ENCODE measurements at places on chromosomes 12 and 14. TPM values are rescaled to one million over a fixed set of nuclear protein-coding genes. Genes with fewer than 3 reads are reported as not detected.

The PMEL gene
- total RNA-seq = 3.4 TPM

DNA sequence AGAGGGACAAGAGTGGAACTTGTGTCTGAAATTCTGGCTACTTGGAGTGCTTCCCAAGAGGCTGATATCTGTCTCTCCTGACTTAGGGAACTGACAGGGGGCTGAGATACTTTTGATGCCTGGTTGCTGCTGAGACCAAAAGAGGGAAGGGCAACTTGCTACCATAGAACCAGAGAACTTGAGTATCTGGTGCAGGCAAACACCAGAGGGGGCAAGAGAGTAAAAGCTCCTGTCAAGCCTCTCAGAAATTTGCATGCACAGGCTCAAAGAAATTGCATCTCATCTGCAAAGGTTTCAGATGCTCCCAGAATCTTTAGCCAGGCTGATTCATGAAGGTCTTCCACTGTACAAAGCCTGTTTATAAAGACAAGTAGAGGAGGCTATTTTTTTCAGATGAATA is 391.3 kb upstream of the FOXG1 start:
- no peak for DNase-seq
- H3K27me3 ChIP-seq = no peaks in the 10 kb centered on the region
- H3K4me3 ChIP-seq = no peak overlapping the region
- no peaks in the 10 kb centered on the region for H3K4me1 ChIP-seq
- H3K36me3 ChIP-seq = no peaks in the 10 kb centered on the region

GRCh38 chr14:104135121-104135903 is 3.1 kb upstream of the KIF26A start:
- no peak overlapping the region for H3K4me3 ChIP-seq
- no peak for DNase-seq
- H3K27ac ChIP-seq = no peak overlapping the region
- H3K27me3 ChIP-seq = peaks cover 100% of the 10 kb centered on the region

GRCh38 chr12:19277711-19278110 is 148.2 kb downstream of the PLEKHA5 start:
- no peak overlapping the region for H3K4me3 ChIP-seq
- no peak for DNase-seq

DNA sequence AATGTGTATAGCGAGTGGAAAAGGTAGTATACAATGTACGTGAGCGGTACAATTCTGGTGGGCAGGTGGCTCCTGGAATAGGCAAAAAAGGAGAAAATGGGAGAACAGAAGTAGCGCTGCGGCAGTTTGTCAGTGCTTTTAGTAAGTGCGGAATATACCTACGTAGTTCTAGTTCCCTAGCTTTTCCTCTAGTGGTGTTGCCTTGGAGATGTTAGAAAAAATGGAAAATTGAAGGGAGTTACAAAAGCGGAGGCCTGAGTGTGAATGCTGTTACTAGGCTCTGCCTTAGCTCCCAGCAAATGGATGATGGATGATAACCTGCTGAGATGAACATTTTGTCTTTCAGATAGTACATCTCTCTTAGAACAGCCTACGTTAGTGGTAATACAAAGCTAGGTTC is 1.1 kb downstream of the TTC8 start:
- H3K4me1 ChIP-seq = peaks cover 7% of the 10 kb centered on the region
- no peaks in the 10 kb centered on the region for H3K36me3 ChIP-seq
- H3K27ac ChIP-seq = no peak overlapping the region
- H3K27me3 ChIP-seq = no peaks in the 10 kb centered on the region
- DNase-seq = no peak

DNA sequence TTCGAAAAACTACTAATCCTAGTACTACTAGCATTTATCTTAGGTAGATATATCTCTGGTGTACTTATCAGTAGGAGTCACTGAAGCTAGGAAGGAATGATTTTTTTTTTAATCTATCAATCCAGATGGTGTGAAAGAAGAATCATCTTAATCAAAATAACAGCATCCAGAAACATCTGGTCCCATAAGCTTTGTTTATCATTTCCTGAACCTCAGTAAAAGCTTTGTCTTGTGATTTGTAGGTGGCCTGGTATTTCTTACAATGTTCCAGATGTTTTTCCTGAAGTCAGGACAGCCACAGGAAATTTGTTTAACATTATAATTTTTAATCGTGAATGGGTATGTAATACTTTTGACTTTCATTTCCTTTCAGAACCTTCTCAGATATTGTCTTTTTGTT is 28.0 kb upstream of the LUM start:
- no peaks in the 10 kb centered on the region for H3K27me3 ChIP-seq
- peaks cover 39% of the 10 kb centered on the region for H3K4me1 ChIP-seq
- no peak overlapping the region for H3K27ac ChIP-seq
- DNase-seq = no peak
- no peak overlapping the region for H3K4me3 ChIP-seq

Measured in esophagus squamous epithelium (tissue), 5 donors.